HT-29 (cell line): ENCODE measurements at places on chromosomes 6 and 20. TPM values are rescaled to one million over a fixed set of nuclear protein-coding genes. Genes with fewer than 3 reads are reported as not detected.
A peak's percentile ranks its signal among the peaks of the same experiment; 100 is the strongest.

The SPATS1 gene
- total RNA-seq, result not detected in 2 replicates

- DNase-seq, result peak; percentile 88
Observed at GRCh38 chr6:30787954-30788353, 43.6 kb upstream of the IER3 start.

DNA sequence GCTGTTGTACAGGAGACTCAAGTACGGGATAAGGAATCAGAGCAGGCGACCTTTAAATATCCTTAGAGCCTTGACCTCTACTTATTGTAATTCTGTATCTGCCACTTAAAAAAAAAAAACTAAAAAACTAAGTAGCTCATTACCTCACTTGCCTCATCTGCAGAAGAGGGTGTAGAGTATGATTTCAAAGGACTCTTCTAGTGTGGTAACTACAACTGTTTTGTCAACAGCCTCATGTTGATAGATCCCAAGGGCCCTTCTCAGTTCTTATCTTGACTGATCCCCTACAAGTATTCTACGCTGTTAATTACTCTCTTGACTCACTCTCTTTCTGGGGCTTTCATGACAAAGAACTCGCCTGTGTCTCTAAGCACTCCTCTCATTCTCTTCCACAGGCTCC, 16.7 kb upstream of the PDYN start:
- DNase-seq, result no peak

The VSTM2L gene
- total RNA-seq, result not detected in 2 replicates

- no peak for DNase-seq
Observed at GRCh38 chr20:54598352-54598751, 123.0 kb downstream of the DOK5 start.

GRCh38 chr6:126976253-126976797, 142.1 kb upstream of the RSPO3 start:
- DNase-seq, result no peak

The C20orf202 gene
- total RNA-seq, result 0.13 TPM in 1 of 2 replicates, not detected in the other

- no peak for DNase-seq
Observed at GRCh38 chr6:152078001-152078400, 270.5 kb downstream of the ESR1 start.

DNA sequence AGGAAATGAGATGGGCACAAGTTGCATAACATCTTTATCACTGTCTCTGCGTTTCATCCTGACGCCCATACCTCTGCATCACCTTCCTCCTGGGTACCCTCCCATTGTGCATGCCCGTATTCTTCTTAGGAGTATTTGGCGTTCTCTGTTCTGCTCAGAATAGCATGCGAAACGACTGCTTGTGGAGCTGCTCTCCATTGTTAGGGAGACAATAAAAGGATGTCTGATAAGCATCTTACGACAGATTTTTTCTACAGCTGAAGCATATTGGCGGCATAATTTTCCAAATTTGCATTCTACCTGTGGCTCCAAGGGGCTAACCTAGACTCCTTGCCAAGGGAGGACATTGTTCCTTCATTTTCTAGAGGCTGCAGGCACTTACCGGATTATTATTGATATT, 118.6 kb downstream of the EDN1 start:
- DNase-seq, result no peak

The PRL gene
- not detected in 2 replicates for total RNA-seq

- DNase-seq, result no peak
Observed at GRCh38 chr6:128172752-128173682, 272.2 kb upstream of the THEMIS start.

The SPEF1 gene
- total RNA-seq, result 0.81 and 0.92 TPM in 2 replicates

The SPATA25 gene
- total RNA-seq, result 7.1 and 10.4 TPM in 2 replicates

The AMD1 gene
- 42.2 and 47.3 TPM in 2 replicates for total RNA-seq

DNA sequence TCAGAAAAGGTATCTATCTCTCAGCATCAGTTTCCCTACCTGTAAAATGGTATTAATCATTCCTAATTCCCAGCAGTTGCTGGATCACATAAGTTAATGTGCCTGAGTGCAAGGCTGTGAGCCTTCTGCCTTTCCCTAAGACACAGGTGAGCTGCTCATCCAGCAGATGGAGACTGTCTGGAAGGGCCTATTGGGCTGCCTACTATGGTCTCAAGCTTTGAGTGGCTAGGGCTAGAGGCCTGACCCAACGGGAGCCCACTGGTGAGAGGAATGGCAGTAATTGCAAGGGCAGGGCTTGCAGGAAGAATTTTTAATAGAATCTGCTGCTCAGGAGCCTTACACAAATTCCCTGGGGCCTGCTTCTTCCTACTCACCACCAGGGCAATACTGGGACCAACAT, 4.3 kb downstream of the KHDC1 start:
- peak; percentile 1 for DNase-seq

The FAM162B gene
- total RNA-seq, result not detected in 2 replicates

DNA sequence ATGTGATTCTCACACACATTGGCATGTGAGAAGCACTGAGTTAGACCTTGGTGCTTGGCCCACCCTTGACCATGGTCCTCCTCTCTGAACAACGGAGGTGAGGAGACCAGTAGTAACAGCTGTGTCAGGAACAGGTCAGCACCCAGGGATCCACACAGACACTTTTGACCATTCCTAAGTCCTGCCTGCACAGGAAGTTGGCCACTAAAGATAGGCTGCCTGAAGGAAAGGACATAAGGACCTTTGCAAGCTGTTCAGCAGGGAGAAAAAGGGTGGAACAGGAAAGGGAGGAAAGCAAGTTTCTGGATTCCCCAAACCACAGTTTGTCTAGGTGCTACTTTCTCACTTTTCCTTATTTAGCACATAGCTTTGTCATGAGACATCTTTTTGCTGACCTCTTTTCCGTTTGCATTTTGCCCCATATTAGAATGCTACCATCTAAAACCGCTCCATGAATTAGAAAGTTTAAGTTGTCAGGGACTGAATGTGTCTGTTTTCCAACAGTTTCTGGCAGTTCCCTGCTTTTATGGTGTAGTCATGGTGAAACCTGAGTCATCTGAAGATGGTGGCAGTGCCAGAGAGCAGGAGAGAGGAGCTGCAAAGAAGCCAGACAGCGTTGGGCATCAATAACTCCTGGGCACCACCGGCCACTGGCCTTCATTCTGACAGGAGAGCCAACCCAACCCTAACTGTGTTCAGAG, 1.1 kb upstream of the CD109 start:
- no peak for DNase-seq

GRCh38 chr6:121630716-121631115, 195.3 kb downstream of the GJA1 start:
- DNase-seq, result peak; percentile 14

DNA sequence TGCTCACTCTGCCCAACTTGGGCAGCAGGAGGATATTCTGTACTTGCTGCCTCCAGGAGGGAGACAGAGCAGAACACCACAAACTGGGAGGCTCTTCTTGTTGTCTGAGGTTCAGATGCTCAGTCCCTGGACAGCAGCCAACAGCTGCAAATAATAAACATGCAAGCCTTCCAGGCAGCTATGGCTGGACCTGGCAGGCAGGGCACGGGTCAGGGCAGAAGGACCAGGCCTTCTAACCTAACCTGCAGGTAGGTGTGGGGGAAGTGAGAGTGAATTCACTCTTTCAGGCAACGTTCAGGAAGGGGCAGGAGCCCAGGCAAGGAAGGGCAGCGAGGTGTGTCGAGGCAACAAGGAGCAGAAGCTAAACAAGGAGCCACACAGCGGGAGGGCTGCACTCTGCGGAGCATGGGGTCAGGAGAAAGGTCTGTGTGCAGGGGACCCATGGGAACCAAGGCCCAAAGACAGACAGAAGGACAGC, 31.5 kb downstream of the NINL start:
- no peak for DNase-seq

DNA sequence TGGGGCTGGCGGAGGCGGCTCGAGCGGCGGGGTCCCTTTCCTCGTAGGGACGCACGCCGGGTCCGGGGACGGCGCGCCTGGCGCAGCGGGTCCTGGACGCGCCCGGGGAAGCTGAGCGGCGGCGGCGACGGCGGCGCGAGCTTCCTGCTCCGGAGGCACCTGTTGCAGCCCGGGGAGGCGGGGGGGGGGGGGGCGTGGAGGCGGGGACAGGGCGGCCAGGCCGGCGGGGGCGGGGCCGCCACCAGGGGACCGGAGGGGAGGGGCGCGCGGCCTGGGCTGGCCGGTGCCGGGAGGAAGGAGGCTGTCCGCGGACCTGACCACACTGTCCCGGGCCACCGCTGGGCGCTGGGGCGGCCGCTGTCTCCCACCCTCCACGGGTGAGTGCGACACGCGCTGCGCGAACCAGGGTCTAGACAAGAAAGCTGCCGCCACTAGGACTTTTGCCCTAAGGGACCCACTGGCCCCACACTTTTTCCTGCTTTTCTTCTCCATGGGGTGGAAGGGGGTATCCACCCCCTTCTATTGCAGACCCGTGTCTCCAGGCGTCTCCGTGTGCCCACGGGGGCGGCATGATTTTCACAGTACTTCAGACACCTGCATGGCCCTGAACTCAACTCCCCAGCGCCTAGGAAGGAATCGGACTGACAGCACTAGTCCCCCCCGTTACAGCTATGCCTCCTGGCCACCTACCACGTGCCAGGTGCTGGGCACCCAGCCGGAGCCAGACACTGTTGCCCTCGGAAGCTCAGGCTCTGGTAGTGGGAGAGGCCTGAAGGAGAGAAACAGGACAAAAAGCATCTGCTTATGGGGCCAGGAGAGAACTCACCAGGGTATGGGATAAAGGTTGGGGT, at the start of gene NFATC2:
Gene NFATC2 (minus strand): TSS at position 149 of the 851 bp plus-strand sequence. CDS start 220 bp downstream, outside the sequence.
- peak; percentile 30 for DNase-seq

GRCh38 chr6:148551226-148551625, 195.6 kb upstream of the UST start:
- DNase-seq, result no peak

The MARCKS gene
- total RNA-seq, result 49.6 and 53.1 TPM in 2 replicates

DNA sequence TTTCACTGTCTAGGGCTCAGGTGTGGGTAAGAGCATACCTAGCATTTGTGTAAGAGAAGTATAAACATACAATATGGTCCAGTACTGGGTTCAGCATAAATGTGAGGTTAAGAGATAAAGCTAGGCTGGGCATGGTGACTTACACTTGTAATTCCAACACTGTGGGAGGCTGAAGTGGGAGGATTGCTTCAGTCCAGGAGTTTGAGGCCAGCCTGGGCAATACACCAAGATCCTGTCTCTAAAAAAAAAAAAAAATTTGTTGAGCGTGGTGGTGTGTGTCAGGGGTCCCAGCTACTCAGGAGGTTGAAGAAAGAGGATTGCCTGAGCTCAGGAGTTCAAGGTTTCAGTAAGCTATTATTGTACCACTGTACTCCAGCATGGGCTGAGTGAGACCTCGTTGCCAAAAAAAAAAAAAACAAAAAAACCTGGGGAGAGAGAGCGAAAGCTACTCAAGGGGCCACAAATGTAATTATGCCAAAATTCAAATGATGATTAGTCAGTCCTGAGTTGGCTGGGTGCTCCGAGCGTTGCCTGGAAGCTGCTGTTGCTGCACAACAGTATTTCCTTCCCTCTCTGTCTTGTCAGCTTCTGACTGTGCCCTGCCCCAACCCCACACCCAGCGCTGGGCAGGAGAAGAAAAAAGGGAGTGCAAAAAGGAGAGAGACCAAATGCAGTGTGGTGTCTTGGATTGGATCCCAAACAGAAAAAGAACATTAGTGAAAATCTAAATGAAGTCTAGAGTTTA, 24.0 kb downstream of the CMTR1 start:
- no peak for DNase-seq

The ROS1 gene
- total RNA-seq, result not detected in 2 replicates

DNA sequence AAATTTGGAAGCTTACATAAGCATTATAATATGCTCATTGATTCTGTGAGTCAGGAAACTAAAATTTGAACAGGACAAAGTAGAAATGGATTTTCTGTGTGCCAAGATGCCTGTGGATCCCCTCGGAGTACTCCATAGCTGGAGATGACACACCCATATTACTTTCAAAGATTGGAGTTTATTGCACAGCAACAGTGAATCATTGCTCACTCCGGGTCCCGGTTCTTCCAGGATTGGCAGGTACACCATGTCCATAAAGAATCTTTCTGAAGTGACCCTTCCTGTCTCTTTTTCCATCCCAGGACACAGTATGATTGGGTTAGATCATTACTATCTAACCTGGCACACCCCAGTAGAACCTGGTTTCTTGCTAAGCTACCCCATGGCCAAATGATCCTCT, 2.7 kb upstream of the BTN2A2 start:
- DNase-seq, result no peak

The SIRPD gene
- total RNA-seq, result not detected in 2 replicates

DNA sequence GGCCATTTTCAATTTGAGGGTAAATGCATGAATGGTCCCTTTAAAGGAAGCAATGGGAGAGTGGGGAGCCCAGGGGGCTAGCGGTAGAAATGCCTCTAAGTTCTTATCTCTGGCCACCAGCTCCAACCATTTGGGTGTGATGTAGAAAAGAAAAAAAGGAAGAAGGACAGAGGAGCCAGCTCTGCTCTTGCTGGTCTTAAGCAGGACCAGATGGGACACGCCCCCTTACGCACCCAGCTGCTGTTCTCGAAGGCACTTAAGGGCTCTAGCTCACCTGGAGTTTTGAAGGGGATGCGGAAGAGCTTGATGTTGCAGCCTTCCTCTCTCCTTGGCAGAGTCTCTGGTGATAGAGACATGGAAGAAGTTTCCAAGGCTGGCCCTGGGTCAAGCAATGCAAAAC, 59.5 kb upstream of the RNF144B start:
- no peak for DNase-seq

GRCh38 chr20:58271606-58272351, 37.7 kb upstream of the RAB22A start:
- no peak for DNase-seq

The MYLK2 gene
- total RNA-seq, result 0.37 and 0.41 TPM in 2 replicates

- DNase-seq, result no peak
Observed at GRCh38 chr6:23661549-23661948, 464.5 kb upstream of the NRSN1 start.

The DBNDD2 gene
- total RNA-seq, result 66.6 and 84.8 TPM in 2 replicates

DNA sequence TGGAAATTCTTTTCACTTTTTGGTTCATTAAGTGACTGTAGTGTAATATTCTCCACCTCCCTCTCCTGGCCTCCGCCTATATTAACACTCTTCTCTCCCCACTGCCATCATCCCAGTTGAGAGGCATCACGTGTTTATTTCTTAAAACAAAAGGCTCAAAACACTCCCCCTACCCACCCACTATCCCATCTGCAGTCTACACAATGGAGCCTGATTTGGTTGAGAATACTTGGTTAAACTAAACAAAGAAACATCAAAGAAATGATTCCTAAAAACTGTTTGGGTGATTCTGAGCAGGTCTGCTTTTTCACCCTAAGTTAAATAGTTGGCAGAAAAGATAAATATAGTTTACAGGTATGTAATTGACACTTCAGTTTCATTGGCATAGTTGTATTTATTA, 5.9 kb downstream of the TFAP2B start:
- no peak for DNase-seq

GRCh38 chr20:35523298-35523888, 6.1 kb downstream of the C20orf173 start:
- DNase-seq, result peak; percentile 77

DNA sequence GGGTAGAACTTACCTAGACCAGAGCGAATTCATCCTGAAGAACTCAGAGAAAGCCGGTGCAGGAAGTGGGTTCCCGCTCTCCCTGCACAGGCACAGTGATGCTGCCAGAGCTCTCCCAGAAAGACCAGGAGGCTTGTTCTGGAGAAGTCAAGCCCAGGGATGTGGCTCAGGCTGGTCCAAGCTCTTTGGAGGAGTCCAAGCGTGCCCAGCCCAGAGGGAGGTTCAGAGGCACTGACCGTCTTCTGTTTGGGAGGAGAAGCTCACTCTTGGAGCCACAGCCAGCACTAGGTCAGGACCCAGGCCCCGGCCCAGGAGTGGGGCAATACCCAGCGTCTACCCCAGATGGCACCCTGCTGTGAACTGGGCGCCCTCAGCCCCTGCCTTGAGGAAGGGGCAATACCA, 1.5 kb upstream of the PMEPA1 start:
- no peak for DNase-seq

GRCh38 chr20:53322651-53323050, 271.0 kb downstream of the ZNF217 start:
- DNase-seq, result no peak

- no peak for DNase-seq
Observed at GRCh38 chr20:16069389-16070010, 503.7 kb downstream of the KIF16B start.

GRCh38 chr20:37564388-37565133, 36.9 kb upstream of the BLCAP start:
- DNase-seq, result peak; percentile 59
